ENCODE measurements at places on chromosomes 1 and 21.

GRCh38 chr21:38669186-38669585 is 136.5 kb upstream of the ETS2 start:
- DNase-seq, result no peak

DNA sequence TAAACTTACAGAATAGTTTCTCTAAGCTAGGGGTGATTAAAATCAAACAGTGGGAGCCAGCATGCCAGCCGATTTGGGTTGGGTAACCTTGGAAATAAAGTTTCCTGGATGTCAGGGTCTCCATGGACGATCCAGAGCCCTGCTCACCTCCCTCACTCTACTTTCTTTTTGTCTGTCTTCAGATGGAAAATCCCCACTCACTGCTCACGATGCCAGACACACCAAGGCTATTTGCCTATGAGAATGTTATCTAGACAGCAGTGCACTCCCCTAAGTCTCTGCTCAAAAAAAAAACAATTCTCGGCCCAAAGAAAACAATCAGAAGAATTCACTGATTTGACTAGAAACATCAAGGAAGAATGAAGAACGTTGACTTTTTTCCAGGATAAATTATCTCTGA is 13.9 kb downstream of the SLAMF7 start:
- no peak for DNase-seq

GRCh38 chr21:14869984-14870852 is 194.6 kb downstream of the NRIP1 start:
- no peak for DNase-seq

DNA sequence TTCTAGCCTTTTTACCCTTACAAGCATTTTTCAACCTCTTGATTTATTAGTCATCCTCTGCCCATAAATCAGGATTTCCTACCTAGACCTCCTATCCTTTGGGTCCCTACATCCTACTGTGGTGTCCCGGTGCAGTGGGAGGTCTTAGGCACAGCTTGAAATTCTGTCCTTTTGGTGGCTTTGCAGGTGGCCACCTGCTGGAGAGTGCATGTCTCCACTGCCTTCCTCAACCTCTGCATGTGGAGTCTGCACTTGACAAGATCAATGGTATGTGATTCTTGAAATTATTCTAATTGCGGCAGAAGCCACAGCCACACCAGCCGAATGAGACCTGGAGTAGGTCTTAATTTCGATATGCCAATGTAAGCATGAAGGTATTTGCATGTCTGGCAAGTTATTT is 11.4 kb upstream of the KCNA3 start:
- no peak for DNase-seq

DNA sequence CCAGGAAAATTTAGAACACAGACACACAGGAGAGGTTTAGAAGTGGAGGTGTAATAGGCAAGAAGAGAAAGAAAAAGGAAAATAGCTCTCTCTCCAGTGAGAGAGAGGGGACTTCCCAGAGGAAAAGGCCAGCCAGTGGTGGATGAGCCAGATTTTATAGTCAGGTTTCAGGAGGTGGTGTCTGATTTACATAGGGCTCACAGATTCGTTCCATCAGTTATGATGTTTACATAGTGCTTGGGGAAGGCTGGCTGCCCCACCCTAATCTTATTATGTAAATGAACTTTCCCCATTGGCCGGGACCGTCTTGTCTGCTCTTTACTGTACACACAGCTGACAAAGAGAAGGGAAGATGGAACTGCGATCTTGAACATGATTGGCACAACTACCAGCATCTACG is 797.3 kb downstream of the PLA2G4A start:
- DNase-seq, result no peak

- DNase-seq, result no peak
Observed at GRCh38 chr1:219339466-219339865, 165.8 kb downstream of the LYPLAL1 start.

- DNase-seq, result no peak
Observed at GRCh38 chr1:226111098-226111882, 48.8 kb downstream of the H3-3A start.

DNA sequence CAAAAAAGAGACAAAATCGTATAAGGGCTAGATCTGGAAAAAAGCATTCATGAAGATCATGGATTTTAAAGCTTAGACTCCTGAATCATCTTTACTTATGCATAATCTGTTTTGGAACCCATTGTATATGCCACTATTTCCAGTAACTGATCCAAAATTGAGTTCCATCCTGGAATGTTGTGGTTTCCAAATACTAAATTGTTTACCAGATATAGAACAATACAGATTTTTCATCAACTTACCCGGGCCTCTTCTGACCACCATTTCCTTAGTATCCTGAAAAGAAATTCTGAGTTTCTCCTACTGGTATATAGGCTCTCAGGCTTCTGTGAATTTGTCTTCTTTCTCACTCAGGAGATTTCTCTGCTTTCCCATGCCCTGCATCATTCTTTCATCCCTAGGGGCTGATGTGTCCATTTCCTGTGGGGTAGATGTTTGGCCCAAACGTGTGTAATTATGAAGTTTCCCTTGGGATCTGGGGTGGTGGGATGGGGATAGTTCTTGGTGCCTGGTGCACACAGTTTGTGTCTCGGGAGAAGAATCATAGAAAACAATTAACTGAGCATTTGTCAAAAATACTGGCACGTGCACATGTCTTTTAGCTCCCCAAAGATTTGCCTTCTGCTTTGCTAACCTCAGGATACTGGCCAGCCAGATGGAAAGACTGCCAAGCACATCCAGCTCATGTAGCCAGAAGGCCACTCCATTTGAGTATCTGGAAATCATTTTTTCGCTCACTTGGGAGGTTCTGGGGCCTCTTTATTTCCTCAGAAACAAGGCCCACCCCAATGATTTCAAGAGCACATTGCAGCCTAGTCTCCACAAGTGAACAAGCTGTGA is 127.8 kb downstream of the NTMT2 start:
- no peak for DNase-seq

DNA sequence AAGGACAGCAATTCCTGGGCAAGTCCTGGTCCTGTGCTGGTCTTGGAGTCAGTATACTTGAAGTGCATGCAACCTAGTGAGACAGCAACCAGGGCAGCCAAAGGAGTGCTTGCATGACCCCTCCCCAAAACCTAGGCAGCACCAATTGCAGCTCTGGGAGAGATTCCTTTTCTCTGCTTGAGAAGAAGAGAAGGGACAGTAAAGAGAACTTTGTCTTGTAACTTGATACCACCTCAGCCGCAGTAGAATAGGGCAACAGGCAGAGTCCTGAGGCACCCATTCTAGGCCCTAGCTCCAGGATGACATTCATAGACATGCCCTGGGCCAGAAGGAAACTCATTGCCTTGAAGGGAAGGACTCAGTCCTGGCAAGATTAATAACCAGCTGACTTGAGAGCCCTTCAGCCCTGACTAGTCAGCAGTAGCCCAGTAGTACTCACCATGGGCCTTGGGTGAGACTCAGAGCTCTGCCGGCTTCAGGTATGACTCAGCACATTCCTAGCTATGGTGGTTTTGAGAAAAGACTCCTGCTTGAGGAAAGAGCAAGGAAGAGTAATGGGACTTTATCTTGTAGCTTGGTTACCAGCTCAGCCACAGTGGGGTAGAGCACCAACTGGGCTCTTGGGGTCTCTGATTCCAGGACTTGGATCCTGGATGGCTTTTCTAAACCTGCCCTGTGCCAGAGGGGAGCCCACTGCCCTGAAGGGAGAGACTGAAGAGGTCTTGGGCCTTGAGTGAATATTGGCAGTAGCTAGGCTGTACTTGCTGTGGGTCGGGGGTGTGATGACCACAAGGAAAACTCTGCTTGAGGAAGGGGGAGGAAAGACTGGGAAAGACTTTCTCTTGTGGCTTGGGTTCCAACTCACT is 51.7 kb upstream of the ACADM start:
- DNase-seq, result no peak

DNA sequence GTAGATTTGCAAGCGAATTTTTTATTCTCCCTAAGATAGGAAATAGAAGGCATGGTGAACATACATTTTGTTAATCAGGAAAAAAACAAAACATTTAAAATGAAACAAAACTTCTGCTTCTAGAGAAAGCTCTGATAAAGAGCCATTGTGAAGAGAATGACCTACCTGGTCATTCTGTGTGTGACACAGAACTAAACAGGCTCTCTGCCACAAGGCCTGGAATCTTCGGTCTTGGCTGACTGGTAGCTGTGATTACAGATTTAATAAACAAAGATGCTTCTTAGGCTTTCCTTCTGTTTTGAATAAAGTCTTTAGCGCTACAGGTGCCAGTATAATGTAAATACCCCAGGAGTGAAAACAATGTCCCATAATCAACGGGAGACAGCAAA is 22.1 kb downstream of the SLC35D1 start:
- DNase-seq, result no peak

DNA sequence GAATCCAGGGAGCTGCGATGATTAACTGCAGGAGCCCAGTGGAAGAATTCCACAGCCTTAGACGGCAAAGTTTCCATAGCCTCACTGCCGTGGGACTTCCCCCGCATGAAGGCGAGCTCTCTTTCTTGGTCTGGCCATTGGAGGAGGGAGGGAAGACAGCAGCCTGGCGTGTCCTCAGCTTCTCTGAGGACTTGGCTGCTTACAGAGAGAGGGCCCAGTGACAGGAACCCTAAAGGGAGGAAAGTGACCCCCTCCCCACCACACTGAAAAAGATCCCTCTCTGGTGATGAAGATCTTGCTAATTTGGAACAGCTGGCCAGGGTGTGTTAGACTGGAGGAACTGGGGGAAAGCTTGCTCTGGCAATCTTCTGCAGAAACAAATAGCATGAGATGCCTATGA is 41.0 kb downstream of the ATP2B4 start:
- DNase-seq, result no peak

DNA sequence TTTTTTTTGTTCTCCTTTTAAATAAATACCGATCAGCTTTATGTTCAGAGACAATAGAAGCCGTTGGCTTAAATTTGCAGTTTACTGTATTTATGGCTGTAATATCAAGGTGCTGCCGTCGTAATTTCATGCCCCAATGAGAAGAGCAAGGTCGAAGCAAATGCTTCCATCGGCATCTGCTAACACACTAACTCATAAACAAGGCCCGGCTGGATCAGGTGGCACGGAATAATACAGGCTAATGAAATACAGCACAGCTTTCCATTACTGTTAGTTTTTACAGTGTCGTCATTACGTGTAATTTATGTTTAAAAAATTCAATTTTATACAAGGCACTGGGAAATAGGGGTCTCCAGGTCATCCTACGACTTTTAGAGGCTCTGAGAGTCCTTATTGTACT is 119.0 kb downstream of the PEX14 start:
- no peak for DNase-seq

DNA sequence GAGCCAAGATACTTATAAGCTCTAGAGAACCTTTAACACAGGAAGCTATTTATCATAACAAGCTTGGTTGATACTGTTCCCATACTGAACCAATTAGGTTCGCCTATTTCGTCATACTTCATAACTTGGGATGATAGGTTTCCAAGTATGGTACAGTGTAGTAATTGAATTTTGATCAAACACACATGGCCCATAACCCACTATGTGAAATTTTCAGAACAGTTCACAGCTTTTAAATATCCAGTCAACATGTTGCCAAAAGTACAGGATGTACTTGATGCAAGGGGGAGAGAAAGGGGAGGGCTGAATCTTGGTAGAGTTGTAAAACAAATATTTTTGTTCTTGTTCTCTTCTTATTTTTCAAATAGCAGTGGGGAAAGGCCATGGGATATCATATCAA is 86.6 kb downstream of the TM2D1 start:
- DNase-seq, result no peak

GRCh38 chr1:23980728-23981070 is 572 bp upstream of the SRSF10 start:
- DNase-seq, result no peak

DNA sequence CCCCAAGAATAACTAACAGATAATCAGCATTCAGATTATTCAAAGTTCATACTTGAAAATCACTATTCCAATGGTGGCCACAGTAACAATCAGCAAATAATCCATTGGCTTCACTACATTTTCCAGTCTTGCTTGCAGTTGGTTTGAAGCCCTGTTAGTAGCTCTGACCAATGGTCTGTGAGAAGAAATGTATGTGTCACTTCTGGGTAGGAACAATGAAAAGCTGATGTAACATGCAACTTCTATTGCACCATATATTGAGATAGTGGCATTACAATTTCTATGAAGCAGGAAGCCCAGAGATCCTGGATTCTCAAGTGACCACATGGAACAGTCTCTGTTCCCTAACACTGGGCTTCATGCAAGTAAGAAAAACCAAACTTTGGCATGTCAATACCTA is 250.9 kb upstream of the DAB1 start:
- DNase-seq, result no peak

- no peak for DNase-seq
Observed at GRCh38 chr1:4638345-4638729, 16.1 kb upstream of the AJAP1 start.

DNA sequence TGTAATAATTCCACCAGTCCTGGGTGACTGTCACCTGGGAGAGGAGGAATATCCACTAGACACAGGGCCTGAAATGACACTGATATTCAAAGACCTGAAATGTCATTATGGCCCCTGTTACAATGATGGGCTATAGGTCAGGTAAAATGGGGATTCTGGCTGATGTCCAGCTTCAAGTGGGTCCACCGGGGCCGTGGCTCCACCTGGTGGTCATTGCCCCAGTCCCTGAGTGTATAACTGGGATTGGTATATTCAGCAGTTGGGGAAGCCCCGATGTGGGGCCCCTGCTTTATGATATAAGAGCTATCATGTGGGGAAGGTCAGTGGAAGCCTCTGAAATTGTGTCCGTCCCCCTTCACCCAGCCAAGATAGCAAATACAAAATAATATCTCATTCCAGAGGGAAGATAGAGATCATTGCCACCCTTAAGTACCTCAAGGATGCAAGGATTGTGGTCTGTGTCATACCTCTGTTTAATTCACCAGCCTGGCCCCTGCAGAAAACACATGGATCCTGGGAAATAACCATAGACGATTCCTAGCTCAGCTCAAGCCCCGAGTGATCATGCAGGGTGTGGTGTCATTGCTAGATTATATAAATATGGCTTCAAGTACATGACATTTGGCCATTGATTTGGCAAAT is 19.4 kb downstream of the PLEKHO1 start:
- peak; percentile 22 for DNase-seq

- DNase-seq, result no peak
Observed at GRCh38 chr21:29219165-29219770, 79.5 kb upstream of the BACH1 start.

Measured in activated CD4-positive, CD25-positive, alpha-beta regulatory T cell (primary cell).